NCI-H446 treated with DMSO at 0.1 percent for 48 hours (cell line): ENCODE measurements at places on chromosomes 1 and 21.

DNA sequence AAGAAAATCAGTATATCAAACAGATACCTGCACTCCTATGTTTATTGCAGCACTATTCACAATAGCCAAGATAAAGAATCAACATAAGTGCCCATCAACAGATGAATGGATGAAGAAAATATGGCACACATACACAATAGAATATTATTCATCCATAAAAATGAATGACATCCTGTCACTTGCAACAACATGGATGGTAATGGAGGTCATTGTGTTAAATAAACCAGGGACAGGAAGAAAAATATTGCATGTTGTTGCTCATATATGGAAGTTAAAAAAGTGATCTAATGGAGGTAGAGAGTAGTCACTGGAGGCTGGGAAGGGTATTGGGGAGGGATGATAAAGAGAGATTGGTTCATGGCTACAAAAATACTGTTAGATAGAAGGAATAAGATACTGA lies 65.4 kb upstream of the CR2 start:
- no peak for DNase-seq

DNA sequence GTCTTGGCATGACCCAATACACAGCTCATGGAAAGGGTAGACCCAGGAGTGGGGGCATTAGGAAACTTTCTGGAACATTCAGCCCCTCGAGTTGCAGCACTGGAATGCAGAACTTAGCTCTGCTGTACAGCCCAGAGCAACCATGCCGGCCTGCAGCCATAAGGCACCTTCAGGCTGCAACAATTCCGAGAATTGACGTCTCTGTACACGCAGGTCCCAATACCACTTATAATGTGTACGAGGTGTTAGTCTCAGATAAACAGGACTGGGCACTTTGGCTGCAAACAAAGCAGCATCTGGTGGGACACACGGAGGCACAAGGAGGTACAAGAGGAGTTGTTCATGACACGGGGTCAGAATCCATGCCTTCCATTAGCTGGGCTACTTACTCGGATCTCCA lies 7.9 kb downstream of the CBR1 start:
- DNase-seq = no peak

- no peak for DNase-seq
These were observed 10.2 kb downstream of the SPSB1 start for GRCh38 chr1:9302745-9303524.

DNA sequence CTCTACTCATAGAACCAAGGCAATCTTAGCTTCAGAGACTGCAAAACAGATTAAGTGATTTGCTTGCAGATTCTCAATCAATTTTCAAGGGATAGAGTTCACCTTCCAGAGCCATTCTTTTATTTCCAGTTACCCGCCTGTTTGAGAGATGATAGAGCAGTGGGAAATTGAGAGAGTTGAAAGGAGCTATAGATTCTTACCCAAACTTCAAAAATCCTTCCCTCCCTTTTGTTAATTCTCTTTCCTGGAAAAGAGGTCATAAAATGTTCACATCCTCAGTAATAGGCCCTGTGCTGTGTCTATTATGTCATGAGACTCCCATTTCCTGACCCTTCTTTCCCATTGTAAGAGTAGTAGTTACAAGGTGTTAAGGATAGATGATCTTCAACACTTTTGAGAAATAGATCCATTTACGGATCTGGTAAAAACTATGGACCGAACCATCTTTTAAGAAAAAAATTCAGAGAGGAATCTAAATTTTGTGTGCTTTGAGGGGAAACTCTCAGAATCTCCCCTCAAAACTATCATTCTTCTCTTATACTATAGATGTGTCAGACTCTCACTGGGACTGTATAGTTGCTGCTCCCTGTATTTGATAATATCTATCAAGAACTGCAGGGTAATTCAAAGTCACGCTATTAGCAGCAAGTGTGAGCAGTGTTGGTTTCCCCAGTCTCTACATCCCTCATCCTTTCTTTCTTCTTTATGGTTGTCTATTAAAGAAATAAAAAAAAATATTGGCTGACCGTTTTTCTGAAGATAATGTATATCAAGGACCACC lies 8.0 kb downstream of the RGS4 start:
- no peak for DNase-seq

- no peak for DNase-seq
These were observed 15.5 kb upstream of the FAM78B start for GRCh38 chr1:166182281-166182680.

DNA sequence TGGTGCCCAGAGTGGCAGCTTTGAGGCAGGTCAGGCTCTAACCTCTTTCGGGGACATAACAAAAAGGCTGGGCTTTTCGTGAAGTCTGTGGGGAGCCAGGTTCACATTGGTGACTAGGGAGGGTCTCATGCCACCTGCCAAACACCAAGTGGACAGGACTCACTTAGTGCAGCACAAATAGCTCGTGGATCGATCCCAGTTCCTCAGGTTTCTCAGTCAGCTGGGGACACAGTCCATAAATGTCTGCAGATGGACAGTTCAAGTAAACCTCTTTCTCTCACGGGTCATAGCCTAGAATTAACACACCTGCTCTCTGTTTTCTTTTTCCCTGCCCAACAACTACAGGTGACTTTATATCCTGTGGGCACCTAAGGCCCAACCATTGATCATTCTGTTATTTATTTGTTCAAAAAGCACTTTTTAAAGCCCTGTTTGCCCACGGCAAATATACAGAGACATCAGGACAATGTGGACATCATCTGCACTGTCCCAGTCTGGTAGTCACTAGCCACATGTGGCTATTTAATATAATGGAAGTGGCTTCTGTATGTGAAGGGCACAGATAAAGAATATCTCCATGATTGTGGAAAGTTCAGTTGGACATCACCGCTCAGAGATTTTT lies 53.5 kb downstream of the CAPN2 start:
- DNase-seq = no peak

- DNase-seq = peak; percentile 95
These were observed 14.3 kb upstream of the SEC16B start for GRCh38 chr1:177984136-177984525.

- no peak for DNase-seq
These were observed 536.6 kb downstream of the RWDD3 start for GRCh38 chr1:95770581-95770980.

DNA sequence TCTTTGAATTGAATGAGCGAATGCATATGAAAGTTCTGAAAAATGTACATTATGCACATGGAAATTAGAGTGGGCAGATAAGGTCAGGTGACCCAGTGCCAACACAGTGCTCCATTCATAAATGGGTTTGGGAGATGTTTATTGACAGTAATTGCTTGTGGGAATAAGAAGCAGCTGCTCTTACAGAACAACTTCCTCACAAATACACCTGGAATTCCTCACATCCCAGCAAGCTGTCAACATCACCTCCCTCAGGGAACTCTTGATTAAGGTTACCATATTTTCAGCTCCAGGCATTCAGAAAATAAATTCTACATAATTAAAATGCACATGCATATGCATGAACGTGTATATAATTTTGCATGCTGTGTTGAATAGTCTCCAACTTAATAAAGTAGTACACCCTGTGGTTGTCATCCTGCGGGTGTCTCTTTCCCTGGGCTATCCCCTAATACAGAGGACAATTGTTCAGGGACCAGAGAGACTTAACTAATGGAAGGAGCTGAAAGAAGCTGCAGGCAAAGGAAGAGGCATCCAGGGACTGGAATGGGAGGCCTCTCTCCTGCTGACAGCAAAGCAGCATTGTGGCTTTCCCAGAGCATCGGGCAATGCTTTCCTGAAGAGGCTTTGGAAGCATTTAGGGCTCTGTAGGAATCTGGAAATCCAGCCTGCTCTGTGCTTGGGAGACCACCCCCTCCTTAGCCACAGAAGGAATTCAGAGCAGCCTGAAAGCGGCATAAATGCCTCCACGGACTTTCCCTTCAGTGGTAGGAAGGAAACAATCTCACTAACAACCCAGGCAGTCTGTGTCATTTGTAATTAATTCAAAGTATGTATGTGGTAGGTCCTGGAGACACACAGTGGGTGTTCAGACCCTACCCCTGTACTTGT lies 55.2 kb upstream of the GNG12 start:
- DNase-seq = no peak

DNA sequence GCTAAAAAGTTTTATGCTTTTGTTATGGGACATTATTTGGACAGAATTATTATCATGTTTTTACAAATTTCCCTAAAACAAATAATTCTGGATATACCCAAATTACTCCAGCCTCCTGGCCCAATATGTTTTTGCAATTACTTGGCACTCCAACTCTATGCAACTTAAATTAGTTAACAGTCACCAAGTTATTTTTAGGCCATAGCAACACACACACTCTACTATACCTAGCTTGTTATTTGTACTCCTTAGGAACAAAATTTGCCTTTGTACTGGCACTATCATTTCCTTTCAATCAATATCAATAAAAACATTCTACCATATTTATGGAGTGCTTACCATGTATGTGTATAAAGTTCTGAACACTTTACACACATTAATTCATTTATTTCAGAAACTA lies 7.7 kb downstream of the DUSP10 start:
- no peak for DNase-seq

- DNase-seq = no peak
These were observed 39.5 kb downstream of the PDC start for GRCh38 chr1:186421446-186421845.

- DNase-seq = no peak
These were observed 53.6 kb downstream of the FGGY start for GRCh38 chr1:59350521-59350920.

GRCh38 chr1:102234753-102235359 lies 238.1 kb upstream of the OLFM3 start:
- no peak for DNase-seq

GRCh38 chr21:20030390-20030789 lies 967.8 kb upstream of the NCAM2 start:
- peak; percentile 90 for DNase-seq

DNA sequence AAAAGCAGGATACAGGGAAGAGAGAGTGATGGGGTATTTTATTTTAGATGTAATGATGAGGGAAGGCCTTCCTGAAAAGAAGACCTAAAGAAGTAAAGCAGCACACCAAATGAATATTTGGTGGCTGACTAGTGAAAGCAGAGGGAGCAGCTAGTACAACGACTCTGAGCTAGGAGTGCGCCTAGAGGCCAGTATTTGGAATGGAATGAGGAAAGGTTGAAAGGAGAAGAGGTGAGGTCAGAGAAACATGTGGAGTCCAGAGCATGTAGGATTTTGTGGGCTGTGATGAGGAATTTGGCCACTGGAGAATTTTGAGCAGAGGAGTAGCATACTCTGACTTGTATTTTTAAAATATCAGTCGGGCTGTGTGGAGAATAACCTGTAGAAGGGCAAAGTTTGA lies 11.8 kb upstream of the RPL5 start:
- no peak for DNase-seq

GRCh38 chr1:3130268-3130667 lies 61.3 kb downstream of the PRDM16 start:
- no peak for DNase-seq

- DNase-seq = no peak
These were observed 38.6 kb downstream of the NSL1 start for GRCh38 chr1:212752934-212753497.

- no peak for DNase-seq
These were observed 40.6 kb upstream of the MARK1 start for GRCh38 chr1:220487297-220487820.

- no peak for DNase-seq
These were observed 86.8 kb downstream of the HSF2BP start for GRCh38 chr21:43572446-43572845.

GRCh38 chr1:96478228-96478627 lies 243.4 kb upstream of the PTBP2 start:
- no peak for DNase-seq

GRCh38 chr1:180185281-180185680 lies 30.6 kb downstream of the QSOX1 start:
- DNase-seq = no peak

GRCh38 chr1:77406661-77407060 lies 124.8 kb downstream of the AK5 start:
- no peak for DNase-seq

GRCh38 chr1:44305962-44306422 lies 49.1 kb downstream of the ERI3 start:
- DNase-seq = no peak

DNA sequence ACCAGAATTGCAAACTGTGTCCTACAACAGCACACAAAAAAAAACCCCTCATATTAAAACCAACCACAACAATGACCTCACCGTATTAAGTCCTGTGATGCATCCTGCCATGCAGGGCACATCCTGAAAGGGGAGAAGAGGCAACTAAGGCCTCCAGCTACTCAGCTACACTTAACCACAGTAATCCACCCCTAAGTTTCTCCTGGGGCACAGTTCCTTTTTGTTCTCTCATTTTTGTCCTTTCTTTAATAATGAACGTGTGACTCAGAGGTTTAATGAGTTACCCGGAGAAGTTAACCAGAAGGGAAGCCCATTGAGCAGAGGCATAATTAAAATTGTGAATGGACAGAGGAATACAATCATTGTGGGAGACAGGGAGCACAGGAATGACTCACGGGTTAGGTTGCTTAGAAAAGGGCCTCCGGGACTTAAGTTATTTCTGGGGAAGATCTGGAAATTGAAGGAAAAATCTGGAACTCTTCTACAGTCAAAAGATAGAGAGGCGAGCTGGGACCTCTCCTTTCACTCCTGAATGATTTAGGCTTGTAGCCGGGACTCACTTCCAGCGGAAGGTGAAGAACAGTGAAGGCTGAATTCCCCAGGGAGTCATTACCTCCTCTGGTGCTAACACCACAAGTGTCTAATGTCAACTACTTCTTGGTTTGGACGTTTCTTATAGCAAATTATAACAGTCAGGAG lies 36.9 kb upstream of the HIVEP3 start:
- DNase-seq = no peak

- peak; percentile 59 for DNase-seq
These were observed 106.7 kb upstream of the C21orf91 start for GRCh38 chr21:17925899-17926298.

- DNase-seq = no peak
These were observed 600.4 kb downstream of the ADGRL2 start for GRCh38 chr1:82401116-82401515.
